ENCODE measurements at places on chromosomes 3 and 15. TPM values are rescaled to one million over a fixed set of nuclear protein-coding genes. Genes with fewer than 3 reads are reported as not detected.
A peak's percentile ranks its signal among the peaks of the same experiment; 100 is the strongest.

DNA sequence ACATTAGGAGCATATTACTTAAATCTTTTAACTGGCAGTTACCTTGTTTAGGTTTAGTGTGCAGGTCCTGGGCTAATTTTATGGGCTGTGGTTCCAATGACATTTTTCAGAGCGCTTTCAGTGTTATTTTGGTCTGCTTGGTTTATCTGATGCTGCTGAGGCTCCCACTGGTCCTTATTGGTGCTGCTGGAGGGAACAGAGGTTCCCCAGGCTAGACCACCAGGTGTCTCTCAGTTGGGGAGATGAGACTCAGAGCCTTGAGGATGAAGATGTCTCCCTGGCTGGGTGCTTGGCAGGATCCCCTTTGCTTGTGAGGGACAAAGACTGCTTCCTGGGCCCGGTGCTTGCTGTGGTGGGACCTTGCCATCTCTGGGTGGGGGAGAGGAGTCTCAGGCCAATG lies 28.3 kb upstream of the TASOR start:
- DNase-seq, result no peak

DNA sequence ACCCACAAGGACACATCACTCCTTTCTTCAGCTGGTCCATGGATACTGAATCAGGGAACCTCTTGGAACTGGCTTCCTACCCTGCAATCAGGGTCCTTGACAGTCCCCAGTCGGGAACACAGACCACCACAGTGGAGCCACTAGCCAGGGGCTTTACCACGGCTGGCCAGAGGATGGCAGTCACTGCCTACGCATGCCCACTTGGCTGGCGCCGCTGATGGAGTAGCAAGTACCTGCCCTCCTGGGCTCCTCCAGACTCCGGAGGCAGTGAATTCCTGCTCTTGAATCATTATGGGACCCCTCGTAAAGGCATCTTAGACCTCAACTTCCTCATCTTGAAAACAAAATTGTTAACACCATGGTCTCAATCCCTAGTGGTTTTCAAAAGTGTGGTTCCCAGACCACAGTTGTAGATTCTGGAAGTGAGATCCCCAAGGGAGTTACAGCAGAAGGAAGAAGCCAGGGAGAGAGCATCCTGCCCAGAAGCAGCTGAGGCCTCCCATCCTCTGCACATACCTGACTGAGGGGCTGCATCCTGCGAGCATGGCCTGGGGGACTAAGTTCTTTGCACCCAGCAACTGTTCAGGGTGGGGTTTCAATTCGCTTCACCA lies 9.1 kb upstream of the SKIC8 start:
- DNase-seq, result no peak

- no peak for DNase-seq
These were observed 156.0 kb upstream of the ROPN1 start for GRCh38 chr3:124147946-124148345.

- no peak for DNase-seq
These were observed 82.6 kb downstream of the CEMIP start for GRCh38 chr15:80861731-80862170.

GRCh38 chr15:70866982-70867641 lies 13.2 kb upstream of the LARP6 start:
- DNase-seq, result no peak

GRCh38 chr15:89017370-89018066 lies 70.7 kb upstream of the ABHD2 start:
- DNase-seq, result peak; percentile 81

- DNase-seq, result no peak
These were observed 41.0 kb upstream of the C15orf61 start for GRCh38 chr15:67479781-67480505.

DNA sequence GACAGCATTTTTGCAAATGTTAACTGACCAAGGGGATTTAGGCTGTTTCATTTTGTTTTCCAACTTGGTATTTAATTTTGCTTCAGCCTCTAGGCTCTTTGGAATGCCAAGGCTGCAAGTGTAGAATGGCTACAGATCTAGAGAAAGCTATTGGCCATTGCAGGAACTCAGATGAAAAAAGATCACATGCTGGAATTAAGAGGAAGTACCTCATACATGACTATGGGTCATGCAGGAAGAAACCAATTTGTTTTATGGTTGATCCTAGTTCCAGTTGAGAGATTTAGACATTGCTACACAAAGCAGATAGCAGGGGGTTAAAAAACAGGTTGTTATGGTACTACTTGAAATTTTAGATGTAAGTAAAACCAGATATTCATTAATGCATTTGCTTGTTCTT lies 12.7 kb upstream of the CLDN16 start:
- no peak for DNase-seq

- DNase-seq, result peak; percentile 49
These were observed 970 bp downstream of the BBX start for GRCh38 chr3:107523539-107524325.

DNA sequence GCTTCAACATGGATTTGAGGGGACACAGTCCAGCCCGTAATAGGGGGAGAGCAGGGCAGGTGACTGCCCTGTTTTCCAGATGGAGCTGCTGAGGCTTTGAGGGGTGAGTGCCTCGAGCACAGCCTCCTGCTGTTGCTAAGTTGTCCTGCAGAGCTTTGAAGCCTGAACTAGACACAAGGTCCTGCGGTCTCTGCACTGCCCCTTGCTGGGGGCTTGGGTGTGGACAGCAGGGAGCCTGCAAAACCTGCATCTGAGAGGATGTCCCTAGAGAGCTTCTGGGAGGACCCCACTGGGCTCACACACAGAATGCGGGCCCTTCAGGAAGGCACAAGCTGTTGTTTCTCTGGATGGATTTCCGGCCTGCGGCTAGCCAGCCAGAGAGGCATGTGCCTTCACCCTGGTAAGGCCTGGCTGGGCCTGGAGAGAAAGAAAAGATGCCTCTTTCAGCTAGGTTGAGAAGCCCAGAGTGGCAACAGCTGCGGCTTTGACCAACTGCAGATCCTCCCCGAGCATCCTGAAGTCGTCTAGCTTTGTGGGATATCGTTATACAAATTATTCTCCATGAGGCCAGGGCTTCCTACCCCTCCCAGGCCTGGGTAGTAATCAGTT lies 226.2 kb downstream of the SLCO3A1 start:
- no peak for DNase-seq

GRCh38 chr15:43314171-43314570 lies 16.2 kb downstream of the LCMT2 start:
- no peak for DNase-seq

- DNase-seq, result no peak
These were observed 807.1 kb downstream of the EDEM1 start for GRCh38 chr3:5994651-5995050.

DNA sequence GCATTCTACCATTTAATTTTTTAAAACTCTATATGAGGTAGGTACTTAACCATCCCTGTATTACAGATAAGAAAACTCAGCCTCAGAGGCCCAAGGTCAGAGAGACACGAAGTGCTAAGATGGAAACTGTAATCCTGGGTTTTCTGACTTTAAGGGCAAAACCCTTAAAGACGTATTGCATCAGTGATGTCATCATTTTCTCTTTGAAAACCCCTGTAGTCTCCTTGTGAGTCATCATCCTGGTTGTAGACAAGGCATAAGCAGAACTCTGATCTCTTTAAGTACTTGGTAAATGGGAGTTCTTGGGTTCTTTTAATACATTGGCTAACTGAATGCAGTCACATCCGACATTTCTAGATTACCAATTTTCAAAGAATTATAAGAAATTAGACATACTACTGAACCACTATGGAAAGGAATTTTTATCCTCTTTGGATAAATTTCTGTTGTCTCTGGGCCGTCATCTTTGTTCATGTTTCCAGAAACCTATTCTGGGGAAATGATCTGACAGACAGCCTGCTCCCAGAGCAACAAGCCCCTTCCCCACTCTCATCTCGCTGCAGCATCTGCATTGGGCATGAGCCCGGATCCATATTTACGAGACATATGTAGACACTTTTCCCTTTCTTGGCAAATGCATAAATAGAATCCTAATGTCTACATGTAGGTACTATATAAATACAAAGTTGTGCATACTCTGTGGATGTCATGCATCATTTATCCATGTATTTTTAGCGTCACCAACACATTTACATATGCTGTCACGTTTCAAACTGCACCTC lies 48.7 kb upstream of the MDFIC2 start:
- no peak for DNase-seq

- no peak for DNase-seq
These were observed 724.4 kb upstream of the ROBO1 start for GRCh38 chr3:80492162-80492561.

DNA sequence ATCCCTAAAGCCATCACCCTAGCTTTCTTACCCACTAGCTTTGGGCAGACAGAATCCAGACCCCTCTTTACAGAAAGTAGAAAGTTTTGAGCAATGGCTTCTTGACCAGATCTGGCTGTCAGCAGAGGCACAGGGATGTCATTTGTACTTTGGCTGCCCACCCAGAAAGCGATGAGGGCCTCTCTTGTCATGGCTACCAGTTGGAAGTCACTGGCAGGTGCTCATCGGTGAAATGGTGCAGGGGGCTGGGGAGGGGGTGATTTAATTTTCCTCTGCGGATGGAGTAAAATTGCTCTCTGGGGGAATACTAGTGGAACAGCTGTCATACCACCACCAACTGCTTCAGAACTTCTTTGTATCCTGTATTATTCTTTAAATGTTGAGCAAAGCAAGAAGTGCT lies 393.7 kb downstream of the LSAMP start:
- no peak for DNase-seq

- DNase-seq, result no peak
These were observed 90.1 kb upstream of the GAP43 start for GRCh38 chr3:115533218-115533617.

DNA sequence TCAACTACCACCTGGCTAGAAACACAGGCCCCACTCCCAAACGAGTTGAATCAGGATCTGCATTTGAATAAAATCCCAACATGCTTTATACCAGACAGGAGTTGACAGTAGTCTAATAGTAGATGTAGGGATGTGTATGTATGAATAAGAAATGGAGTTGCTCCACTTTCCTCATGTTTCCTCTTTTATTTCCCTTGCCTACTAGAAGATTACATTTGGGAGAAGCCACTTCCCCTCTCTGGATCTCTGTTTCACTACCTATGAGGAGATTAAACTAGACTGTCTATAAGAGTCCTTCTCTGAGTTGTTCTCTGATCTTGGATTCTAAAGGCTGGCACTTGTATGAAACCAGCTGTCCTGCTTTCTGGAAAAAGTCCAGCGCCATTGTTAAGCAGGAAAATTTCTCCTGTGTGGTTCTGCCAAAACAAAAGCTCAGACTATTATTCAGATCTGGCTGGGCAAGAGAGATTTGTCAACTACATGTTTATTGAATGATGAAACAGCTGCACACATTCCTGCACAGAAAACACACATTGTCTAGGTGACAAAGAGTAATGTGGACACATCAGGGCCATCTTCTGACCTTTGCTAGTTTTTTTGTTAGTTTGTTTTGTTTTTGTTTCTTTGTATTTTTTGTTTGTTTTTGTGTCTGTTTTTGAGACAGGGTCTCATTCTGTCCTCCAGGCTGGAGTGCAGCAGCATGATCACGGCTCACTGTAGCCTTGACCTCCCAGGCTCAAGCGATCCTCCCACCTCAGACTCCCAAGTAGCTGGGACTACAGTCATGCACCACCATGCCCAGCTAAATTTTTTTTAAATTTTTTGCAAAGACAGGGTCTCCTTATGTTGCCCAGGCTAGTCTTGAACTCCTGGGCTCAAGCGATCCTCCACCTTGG lies 29.9 kb downstream of the ACP3 start:
- DNase-seq, result no peak

GRCh38 chr3:76345878-76346277 lies 560.5 kb upstream of the ZNF717 start:
- no peak for DNase-seq

DNA sequence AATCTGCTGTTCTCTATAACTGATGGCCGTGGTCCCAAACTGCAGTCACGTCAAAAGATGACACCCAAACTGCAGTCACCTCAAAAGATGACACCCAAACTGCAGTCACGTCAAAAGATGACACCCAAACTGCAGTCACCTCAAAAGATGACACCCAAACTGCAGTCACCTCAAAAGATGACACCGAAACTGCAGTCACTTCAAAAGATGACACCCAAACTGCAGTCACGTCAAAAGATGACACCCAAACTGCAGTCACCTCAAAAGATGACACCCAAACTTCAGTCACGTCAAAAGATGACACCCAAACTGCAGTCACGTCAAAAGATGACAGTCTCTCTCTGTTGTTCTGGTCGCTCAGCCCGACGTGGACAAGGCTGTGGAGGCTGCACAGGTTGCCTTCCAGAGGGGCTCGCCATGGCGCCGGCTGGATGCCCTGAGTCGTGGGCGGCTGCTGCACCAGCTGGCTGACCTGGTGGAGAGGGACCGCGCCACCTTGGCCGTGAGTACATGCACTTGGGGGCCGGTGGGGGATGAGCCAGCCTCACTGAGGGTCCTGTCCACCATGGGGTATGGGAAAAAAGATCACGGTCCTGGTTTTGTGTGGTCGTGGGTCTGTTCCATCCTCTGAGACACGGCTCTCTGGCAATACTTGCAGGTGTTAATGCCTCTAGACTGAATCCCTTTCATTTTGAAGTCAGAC lies 7.7 kb downstream of the ALDH1A3 start:
- DNase-seq, result peak; percentile 16

- DNase-seq, result peak; percentile 37
These were observed 53.7 kb downstream of the CCDC54 start for GRCh38 chr3:107430996-107431245.

- peak; percentile 52 for DNase-seq
These were observed 104.4 kb upstream of the UBE3A start for GRCh38 chr15:25543196-25543595.

GRCh38 chr15:52382647-52383046 lies 87.0 kb upstream of the MYO5C start:
- no peak for DNase-seq

- no peak for DNase-seq
These were observed 96.0 kb downstream of the MEGF11 start for GRCh38 chr15:66157507-66157906.

DNA sequence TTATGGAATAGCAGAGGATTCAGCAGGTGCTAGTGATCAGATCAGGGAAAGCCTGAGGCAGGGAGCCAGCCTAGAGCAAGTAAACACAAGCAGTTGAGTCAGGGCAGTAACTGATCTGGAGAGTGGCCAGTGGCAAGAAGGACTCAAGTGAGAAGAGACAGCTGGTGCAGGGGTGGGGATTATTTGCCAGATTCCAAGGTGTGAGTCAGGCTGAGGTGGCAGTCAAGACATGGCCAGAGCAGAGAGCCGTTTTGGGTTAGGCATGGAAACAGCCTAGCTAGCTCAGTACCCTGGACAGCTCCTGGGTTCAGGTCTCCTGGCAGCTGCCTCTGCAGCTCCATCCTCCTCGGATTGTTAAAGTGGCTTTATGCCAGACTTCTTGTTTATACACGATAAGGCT lies 281.9 kb upstream of the ONECUT1 start:
- peak; percentile 87 for DNase-seq

- DNase-seq, result no peak
These were observed 165.8 kb upstream of the STAC start for GRCh38 chr3:36214460-36214859.

- no peak for DNase-seq
These were observed at the start of gene CMTM8 for GRCh38 chr3:32238453-32239306. Gene CMTM8 (plus strand): TSS chr3:32238680. CDS start chr3:32238973, 293 bp downstream.

Gene RPL22L1
- total RNA-seq, result 294 TPM

Gene TGM4
- total RNA-seq, result not detected

Gene TRIM42
- total RNA-seq, result not detected

Gene GOLGA6C
- total RNA-seq, result not detected

Gene POLQ
- total RNA-seq, result 5.8 TPM

Gene TNIK
- 9.9 TPM for total RNA-seq

Gene IP6K1
- total RNA-seq, result 44.1 TPM

Gene PIF1
- 0.29 TPM for total RNA-seq

Gene CKMT1A
- total RNA-seq, result not detected

Gene MUC4
- total RNA-seq, result 1.0 TPM

Gene RNF7
- total RNA-seq, result 59.2 TPM

Gene FAM81A
- 4.4 TPM for total RNA-seq

Gene SLC30A4
- 8.5 TPM for total RNA-seq

Gene IGF2BP2
- total RNA-seq, result 14.7 TPM

Gene TM4SF18
- total RNA-seq, result 14.7 TPM

All from uterus (tissue), 4 donors.